ENCODE measurements at places on chromosomes 16 and 17. TPM values are rescaled to one million over a fixed set of nuclear protein-coding genes. Genes with fewer than 3 reads are reported as not detected.

The KCNG4 gene
- not detected for total RNA-seq

The HES7 gene
- total RNA-seq = not detected

The NETO2 gene
- 27.3 TPM for total RNA-seq

The CDH5 gene
- total RNA-seq = 0.42 TPM

The ABCA9 gene
- total RNA-seq = 1.8 TPM

The PLXDC1 gene
- not detected for total RNA-seq

The WNT9B gene
- total RNA-seq = not detected

The GFOD2 gene
- total RNA-seq = 20.3 TPM

The KRTAP2-1 gene
- not detected for total RNA-seq

The PPP1R27 gene
- 0.09 TPM for total RNA-seq

The AHSP gene
- not detected for total RNA-seq

The SCN4A gene
- total RNA-seq = not detected

The COPRS gene
- total RNA-seq = 87.4 TPM

The PRMT7 gene
- total RNA-seq = 57.1 TPM

The ANKRD40CL gene
- not detected for total RNA-seq

The ICAM2 gene
- total RNA-seq = 4.2 TPM

The SALL1 gene
- 0.09 TPM for total RNA-seq

The HLF gene
- total RNA-seq = not detected

The KRT20 gene
- not detected for total RNA-seq

The ADGRG1 gene
- total RNA-seq = 2.3 TPM

The KRT222 gene
- total RNA-seq = not detected

The PRKCB gene
- under 0.01 TPM for total RNA-seq

The VTN gene
- 3.4 TPM for total RNA-seq

The TSNAXIP1 gene
- 0.32 TPM for total RNA-seq

The ABCC6 gene
- 0.59 TPM for total RNA-seq

The MYBBP1A gene
- 50.8 TPM for total RNA-seq

The TERB1 gene
- total RNA-seq = not detected

The KRTAP9-4 gene
- total RNA-seq = not detected

The DPEP3 gene
- total RNA-seq = not detected

The CACNG3 gene
- not detected for total RNA-seq

The FNDC8 gene
- total RNA-seq = not detected

The CIBAR2 gene
- total RNA-seq = not detected

The SDR42E2 gene
- total RNA-seq = not detected

The FADS6 gene
- total RNA-seq = not detected

The MYH3 gene
- 1.2 TPM for total RNA-seq

The TMEM170A gene
- 22.0 TPM for total RNA-seq

The TMEM106A gene
- 4.8 TPM for total RNA-seq

The RAMP2 gene
- total RNA-seq = not detected

The TNP2 gene
- not detected for total RNA-seq
